ENCODE measurements at places on chromosomes 2 and 18.

DNA sequence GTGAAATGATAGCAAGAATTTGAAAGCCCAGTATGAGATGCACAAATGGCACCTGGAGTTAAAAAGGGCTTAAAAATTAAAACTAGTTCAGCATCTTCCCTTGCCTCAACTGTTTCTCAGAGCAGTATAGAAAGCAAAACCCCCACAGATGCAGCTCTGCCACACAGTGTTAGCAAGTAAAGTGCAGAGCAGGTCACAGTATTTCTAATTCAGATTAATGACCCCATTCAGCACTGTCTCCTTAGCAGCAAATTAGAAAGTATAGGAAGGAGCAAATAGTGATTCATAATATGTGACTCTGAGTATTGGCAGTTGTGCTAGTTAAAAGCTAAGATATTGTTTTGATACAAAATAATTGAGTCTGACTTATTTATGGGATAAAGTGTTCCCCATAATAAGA is 73.8 kb upstream of the CCDC85A start:
- DNase-seq, result no peak

DNA sequence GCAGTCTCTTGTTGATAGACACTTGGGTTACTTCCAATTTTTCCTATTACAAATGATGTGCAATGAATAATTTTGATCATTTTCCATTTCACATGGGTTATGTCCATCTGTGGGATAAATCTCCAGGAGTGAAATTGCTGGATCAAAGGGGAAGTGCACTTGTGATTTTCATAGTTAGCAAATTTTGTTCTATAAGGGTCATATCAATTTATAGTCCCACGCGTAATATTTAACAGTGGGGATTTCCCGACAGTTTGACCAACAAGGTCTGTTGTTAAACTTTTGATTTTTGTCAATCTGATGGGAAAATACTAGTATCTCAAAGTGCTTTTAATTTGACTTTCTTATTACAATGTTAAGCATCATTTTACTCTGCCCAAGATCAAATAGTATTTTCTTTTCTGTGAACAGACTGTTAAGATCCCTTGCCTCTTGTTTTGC is 8.3 kb downstream of the IL1B start:
- DNase-seq, result no peak

DNA sequence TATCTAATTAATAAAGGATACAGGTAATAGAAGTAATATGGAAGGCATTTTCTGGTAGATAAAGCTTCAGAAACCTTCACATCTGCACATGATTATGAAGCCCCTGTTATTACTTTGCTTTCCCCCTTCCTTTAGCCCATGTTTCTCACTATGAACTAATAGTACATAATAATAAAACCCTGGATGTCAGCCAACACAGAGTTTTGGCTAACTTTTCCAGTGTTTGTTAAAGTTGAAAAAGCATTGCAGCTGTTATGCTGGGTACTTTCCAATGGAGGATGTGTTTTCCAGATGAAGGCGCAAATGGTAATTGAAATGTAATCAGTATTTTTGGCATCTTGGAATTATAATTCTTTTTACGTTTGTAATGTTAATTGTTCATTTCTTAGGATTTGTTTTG is 43.5 kb downstream of the SPTBN1 start:
- DNase-seq, result no peak

GRCh38 chr2:96701636-96702035 is 38.2 kb downstream of the LMAN2L start:
- DNase-seq, result no peak

Measured in AG04449 (cell line).